ENCODE measurements at places on chromosomes 7 and 10.

DNA sequence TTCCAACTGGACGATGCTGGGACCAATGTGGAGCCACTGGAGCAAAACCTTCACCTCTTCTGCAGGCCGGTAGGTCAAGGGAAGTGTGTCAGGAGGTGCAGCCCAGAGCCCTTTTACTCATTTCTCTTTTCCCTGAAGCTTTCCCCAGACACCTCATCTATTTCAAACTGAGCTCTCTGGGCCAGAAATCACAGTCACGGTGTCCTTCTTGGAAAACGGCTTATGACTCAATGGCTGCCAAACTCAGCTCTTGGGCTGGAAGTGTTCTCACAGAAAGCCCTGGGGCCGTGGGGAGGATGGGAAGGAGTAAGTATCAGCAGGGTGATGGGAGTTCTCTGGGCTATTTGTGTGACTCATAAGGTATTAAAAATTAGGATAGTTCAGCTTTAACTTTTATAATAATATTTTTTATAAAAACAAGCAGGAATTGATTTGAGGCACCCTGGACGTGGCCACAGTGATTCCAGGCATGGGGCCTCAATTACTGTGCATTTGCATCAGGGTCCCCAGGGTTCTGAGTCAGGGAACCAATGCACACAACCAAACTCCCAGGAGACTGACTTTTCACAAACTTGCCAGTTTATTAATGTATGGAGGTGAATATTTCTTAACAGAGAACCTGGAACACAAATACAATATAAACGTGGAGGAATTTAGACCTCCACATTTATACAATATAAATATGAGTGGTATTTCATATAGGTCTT is 187.4 kb upstream of the TMEM72 start:
- no peak for DNase-seq

DNA sequence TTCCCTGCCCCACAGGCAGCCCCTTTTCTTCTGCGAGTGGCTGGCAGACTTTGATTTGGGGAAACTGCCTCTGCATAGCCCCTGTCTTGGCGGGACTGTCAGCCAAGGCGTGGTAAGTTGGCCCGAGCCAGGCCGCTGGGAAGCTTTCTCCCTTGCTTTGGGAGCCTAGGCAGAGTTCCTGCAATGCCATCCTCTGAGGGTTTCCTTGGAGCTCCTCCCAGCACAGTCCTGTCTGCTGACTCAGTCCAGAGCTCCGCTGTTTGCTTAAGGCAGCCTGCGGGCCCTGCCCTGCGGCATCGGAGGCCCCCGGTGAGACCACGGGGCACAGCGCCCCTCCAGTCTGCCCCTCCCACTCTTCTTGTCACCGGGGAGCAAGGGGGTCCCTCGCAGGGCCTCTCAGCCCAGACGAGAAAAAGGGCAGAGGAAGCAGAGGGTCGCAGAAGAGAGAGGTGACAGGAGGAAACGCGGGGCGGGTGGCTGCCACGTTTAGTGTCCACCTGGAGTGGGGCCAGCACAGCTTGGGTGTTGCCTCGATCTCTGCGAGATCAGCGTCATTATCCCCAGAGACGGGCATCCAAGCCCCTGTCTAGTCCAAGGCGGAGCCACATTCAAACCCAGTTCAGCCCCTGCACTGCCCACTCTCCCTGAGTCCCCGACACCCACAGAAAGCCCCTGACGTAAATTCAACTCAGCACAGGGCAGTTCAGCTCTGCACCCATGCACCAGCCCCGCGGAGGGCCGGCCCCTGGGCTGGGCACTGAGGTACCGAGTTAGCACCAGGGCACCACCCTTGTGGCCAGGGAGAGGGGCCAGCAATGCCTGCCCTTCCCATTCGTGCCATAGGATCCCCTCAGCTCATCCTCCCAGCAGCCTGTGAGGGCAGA is 59.0 kb upstream of the CHST15 start:
- DNase-seq = no peak

DNA sequence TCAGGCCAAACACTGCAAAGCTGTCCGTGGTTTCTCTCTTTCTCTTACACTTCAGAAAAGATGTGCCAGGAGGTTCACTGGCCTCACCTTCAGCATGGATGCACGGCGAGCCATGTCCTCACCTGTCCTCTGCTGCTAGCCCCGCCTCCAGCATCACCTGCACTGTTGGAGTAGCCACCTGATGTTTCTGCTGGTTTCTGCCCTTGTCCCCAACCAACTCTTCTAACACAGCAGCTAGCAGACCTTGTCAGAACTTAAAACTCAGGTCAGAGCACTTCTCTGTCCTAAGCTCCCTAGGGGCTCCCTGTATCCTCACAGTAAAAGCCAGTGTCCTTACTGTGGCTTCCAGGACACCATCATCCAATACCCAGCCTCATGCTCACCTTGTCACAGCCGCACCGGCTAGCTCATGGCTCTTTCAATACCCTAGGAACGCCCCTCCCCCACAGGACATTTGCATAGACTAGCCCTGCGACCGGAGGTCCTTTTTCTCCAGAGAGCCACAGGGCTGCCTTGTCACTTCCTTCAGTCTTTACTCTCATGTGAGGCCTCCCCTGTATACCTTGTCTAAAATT is 15.2 kb downstream of the PALD1 start:
- no peak for DNase-seq

- no peak for DNase-seq
These were observed 42.3 kb downstream of the PRKCQ start for GRCh38 chr10:6537770-6538169.

GRCh38 chr10:19663344-19663743 is 152.9 kb upstream of the PLXDC2 start:
- no peak for DNase-seq

DNA sequence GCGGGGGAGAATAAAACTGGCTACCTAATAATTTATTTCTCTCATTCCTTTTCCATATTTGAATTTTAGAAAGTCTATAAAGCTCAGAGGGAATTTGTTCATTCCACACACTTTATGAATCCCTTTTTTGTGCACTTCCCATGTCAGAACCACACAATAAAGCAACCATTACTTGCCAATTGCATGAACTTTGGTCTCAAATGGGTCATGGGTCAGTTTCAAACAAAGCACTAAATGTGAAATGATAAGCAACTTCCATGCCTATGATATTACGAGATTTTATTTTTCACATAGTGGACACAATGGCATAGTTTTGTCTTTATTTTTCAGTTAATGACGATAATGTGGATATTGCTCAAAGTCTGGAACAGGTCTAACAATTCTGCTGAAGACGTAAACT is 18.6 kb upstream of the RELN start:
- DNase-seq = no peak

- DNase-seq = no peak
These were observed 85.8 kb downstream of the PAXIP1 start for GRCh38 chr7:154916856-154917807.

- no peak for DNase-seq
These were observed 131.5 kb upstream of the ACBD5 start for GRCh38 chr10:27372095-27372494.

DNA sequence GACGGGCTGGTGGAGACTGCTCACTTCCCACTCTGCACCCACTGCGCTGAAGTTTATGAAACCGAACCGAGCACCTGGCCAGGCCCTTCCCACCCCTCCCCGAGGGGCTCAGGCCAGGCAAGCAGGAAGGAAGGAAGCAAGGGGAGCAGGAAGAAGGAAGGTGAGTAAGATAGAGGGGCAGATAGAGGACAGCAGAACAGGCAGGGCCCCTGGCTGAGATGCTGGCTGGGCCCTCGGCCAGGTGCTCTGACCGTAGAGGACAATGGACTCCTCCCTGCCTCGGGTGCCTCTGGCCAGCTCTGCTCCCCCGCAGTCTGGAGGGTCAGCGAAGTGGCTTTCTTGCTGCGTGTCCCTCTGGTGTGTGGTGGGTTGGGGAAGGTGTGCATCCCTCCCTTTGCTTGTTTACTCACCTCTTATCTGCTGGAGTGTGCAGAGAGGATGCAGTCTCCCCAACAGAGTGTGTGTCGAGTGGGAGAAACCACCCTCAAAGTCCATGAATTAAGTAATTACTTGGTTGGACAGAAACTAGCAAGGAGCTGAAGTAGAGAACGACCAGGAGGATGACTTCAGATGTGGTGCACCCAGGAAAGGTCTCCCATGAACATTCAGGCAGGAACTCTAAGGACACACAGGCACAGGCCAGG is 82.8 kb upstream of the PPP2R2D start:
- DNase-seq = no peak

DNA sequence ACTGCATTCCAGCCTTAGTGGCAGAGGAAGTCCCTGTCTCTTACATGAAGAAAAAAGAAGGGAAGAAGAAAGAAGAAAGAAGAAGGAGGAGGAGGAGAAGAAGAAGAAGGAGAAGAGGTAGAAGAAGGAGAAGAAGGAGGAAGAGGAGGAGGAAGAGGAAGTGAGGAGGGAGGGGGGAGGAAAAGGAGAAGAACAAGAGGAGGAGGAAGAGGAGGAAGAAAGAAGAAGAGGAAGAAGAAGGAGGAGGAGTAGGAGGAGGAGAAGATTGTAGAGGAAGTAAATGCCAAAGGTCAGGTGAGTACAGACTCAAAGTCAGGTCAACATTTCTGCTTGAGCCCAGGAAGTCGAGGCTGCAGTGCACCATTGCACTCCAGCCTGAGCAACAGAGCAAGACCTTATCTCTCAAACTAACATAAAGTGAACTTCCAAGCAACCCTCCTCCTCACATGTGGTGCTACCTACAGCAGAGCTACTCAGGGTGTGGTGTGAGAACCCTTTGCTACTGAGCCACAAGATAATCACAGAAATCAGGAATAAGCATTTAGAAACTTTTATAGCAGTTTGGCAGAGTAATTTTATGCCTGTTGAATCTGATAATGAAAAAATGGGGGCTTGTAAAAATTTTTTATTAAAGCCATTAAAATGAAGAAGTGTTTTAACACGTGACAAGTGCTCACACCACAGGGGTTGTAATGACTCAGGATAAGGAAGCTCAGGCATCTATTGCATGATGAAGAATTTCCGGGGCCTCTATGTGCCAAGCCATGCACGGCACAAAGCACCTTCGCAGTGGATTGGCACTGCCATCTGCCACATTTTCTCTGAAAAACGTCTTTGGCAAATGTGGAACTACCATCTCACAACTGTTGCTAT is 224.9 kb upstream of the AUTS2 start:
- DNase-seq = no peak

- DNase-seq = no peak
These were observed 50.6 kb upstream of the DUSP5 start for GRCh38 chr10:110446954-110447608.

DNA sequence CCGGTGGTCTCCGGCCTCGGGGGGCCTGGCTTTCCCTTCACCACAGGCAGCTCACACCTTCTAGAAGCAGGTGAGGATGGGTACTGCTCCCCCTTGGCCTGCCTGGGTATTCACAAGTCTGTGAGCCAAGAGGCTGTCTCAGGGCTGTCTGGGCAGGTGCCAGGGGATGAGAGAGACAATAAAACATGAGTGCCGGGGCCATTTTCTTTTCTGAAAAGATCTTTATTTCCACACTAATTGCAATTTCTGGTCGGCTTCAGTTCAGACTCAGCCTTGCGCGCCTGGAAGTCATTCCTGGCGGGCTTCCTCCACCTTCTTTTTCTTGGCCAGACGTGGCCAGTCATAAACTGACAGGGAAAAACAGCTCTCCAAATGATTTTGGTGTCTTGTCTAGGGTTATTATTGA is 171.2 kb downstream of the ARHGAP12 start:
- no peak for DNase-seq

- DNase-seq = no peak
These were observed 79.5 kb downstream of the PARP12 start for GRCh38 chr7:139982927-139983920.

- DNase-seq = peak; percentile 26
These were observed 26.0 kb downstream of the NUP42 start for GRCh38 chr7:23207884-23208283.

GRCh38 chr7:107920048-107920772 is 29.2 kb downstream of the DLD start:
- no peak for DNase-seq

DNA sequence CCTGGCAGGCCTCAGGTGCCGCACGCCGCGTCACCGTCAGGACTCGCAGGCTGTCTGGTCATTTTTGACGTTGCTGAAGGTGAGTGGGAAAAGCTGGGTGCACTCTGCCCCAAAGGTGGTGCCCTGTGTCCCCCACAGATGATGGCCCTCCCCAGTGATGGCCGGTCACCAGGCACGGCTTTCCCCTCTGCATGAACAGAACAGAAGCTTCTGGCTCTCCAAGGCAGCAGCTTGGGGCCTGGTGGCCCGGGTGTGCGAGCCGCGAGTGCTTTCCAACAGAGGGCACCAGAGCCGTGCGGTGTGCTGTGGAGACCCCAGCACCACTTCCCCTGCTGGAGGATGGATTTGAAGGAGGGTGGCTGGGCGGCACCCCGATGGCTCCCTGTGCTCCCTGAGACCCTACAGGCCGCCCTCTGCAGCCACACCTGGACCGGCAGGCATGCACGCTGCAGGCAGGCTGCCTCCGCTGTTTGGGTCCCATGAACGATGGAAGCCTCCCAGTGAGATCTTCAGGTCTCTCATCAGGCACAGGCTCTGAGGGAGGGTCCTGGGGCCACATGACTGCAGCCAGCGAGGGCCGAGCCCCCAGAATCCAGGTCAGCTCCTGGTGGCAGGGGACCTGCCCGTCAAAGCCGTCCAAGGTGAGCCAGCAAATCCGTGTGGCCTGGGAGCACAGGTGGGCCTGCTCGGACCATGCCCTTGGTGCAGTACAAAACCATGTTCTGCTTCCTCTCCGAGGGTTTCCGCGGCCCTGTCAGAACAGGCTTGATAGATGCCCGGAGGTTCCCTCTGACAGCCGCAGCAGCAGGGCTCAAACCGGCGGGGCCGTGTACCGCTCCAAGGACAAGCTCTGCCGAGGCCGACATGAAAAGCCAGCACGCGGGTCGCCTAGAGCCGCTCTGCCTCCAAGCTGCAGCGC is 195.4 kb downstream of the EBF3 start:
- no peak for DNase-seq

GRCh38 chr10:88116481-88116880 is 253.1 kb downstream of the PTEN start:
- DNase-seq = no peak

GRCh38 chr7:72080865-72081510 is 331.1 kb downstream of the CALN1 start:
- DNase-seq = no peak

DNA sequence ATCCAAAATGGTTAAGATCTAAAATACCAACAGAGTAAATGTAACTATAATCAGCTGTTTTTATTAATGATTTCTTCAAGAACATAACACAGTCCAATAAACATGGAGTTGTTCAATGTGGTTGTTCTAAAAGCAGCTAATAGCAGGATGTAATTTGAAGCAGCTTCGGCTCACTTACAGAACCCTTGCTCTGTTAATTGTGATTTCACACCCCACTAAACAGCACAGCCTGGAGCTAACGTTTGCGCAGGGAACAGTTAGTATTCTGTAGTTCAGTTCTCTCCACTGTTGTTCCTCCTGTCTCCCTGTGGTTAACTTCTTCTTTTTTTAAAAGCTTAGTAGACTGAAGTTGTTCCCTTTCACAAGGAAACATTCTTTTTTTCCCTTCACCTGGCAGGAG is 104.0 kb downstream of the GRM3 start:
- no peak for DNase-seq
